ENCODE measurements at places on chromosomes 3 and 15. TPM values are rescaled to one million over a fixed set of nuclear protein-coding genes. Genes with fewer than 3 reads are reported as not detected.

LRRN1 gene
- 10.2 TPM for polyA plus RNA-seq

ROPN1B gene
- polyA plus RNA-seq: not detected

TRPM1 gene
- 0.12 TPM for polyA plus RNA-seq

HDC gene
- 0.91 TPM for polyA plus RNA-seq

IQCH gene
- polyA plus RNA-seq: 0.78 TPM

GHSR gene
- polyA plus RNA-seq: not detected

NMNAT3 gene
- polyA plus RNA-seq: 21.1 TPM

KLF15 gene
- polyA plus RNA-seq: 61.4 TPM

SLC35G2 gene
- polyA plus RNA-seq: 9.5 TPM

HRH1 gene
- polyA plus RNA-seq: 3.4 TPM

SLC7A14 gene
- 0.03 TPM for polyA plus RNA-seq

TEX55 gene
- not detected for polyA plus RNA-seq

FANCD2OS gene
- polyA plus RNA-seq: not detected

GPR15 gene
- not detected for polyA plus RNA-seq

EIF4E3 gene
- polyA plus RNA-seq: 33.4 TPM

ZDHHC23 gene
- 0.80 TPM for polyA plus RNA-seq

COLQ gene
- 1.9 TPM for polyA plus RNA-seq

CCDC191 gene
- polyA plus RNA-seq: 4.9 TPM

VGLL3 gene
- 7.7 TPM for polyA plus RNA-seq

LRTM1 gene
- polyA plus RNA-seq: not detected

GOLGA6L7 gene
- polyA plus RNA-seq: not detected

MESP2 gene
- polyA plus RNA-seq: 0.19 TPM

RAB6B gene
- 1.7 TPM for polyA plus RNA-seq

GASK1A gene
- polyA plus RNA-seq: 5.8 TPM

RABL3 gene
- polyA plus RNA-seq: 28.3 TPM

SNRPN gene
- 160 TPM for polyA plus RNA-seq

GRIP2 gene
- 1.6 TPM for polyA plus RNA-seq

GMNC gene
- polyA plus RNA-seq: 0.10 TPM

Data from ovary (tissue), 10 donors.